NCI-H1436 treated with DMSO at 0.1 percent for 48 hours (cell line): ENCODE measurements at places on chromosomes 7 and 10.

- no peak for DNase-seq
Observed at GRCh38 chr7:85525676-85526075, 338.8 kb upstream of the SEMA3D start.

DNA sequence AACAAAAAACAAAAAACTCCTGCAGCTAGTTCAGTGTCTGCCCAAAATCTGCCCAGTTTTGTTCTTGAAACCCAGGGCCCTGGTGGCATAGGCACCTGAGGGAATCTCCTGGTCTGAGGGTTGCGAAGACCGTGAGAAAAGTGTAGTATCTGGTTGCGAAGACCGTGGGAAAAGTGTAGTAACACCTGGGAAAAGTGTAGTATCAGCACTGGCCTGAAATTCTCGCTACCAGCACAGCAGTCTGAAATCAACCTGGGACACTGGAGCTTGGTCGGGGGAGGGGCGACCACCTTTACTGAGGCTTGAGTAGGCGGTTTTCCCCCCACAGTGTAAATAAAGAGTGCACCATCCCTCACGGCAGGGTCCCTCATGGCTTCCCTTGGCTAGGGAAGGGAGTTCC is 82.5 kb upstream of the SP4 start:
- no peak for DNase-seq

DNA sequence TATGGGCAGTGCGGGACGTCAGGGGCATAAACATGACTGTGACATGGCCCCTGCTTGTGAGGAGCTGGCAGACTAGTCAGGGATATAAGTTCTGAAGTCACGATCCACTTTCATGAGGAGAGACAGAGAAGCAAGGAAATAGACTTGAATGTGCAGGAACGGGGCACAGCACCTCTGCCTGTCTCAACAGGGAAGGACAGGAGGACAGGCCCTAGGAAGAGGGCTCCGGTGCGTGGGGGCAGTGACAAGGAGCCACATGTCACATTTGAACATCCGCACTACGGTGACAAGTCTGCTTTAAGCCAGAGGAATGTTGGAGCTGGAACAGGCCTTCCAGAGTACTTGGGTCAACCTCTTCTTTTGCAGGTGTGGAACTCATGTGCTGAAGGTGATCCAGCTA is 19.8 kb upstream of the SAR1A start:
- no peak for DNase-seq

DNA sequence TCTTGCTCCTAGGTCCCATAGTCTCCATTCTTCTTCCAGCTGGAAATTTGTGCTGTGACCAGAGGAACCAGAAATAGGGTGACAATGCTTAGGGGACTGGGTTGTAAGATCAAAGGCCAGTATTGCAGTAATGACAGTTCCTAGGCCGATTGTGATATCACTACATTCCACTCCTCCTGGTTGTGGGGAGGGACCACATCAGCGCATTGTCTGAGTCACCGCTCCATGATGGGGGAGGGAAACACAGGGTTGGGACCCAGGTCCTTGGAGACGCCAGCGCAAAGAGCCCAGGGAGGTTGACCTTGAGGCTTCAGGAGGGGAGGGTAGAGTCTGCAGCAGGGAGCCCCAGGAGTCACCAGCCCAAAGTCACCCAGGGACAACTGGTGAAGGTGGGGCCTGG is 20.8 kb upstream of the GGCT start:
- no peak for DNase-seq

DNA sequence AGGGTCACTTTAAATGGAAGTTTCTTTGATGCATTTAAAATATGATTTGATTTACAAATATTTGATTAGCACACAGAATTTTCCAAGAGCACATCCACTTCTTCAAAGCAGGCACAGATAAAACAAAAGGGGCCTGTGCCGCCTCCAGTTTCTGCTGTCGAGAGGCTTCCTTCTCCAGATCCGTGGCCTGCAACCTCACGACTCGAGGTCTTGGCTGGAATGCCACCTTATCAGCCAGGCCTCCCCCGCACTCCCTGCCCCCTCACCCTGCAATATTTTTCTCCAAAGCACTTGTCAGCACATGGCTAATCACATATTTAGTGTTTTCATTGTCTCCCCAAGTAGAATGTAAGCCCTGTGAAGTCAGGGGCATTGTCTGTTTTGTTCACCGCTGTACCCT is 12.5 kb downstream of the PYROXD2 start:
- DNase-seq, result no peak

DNA sequence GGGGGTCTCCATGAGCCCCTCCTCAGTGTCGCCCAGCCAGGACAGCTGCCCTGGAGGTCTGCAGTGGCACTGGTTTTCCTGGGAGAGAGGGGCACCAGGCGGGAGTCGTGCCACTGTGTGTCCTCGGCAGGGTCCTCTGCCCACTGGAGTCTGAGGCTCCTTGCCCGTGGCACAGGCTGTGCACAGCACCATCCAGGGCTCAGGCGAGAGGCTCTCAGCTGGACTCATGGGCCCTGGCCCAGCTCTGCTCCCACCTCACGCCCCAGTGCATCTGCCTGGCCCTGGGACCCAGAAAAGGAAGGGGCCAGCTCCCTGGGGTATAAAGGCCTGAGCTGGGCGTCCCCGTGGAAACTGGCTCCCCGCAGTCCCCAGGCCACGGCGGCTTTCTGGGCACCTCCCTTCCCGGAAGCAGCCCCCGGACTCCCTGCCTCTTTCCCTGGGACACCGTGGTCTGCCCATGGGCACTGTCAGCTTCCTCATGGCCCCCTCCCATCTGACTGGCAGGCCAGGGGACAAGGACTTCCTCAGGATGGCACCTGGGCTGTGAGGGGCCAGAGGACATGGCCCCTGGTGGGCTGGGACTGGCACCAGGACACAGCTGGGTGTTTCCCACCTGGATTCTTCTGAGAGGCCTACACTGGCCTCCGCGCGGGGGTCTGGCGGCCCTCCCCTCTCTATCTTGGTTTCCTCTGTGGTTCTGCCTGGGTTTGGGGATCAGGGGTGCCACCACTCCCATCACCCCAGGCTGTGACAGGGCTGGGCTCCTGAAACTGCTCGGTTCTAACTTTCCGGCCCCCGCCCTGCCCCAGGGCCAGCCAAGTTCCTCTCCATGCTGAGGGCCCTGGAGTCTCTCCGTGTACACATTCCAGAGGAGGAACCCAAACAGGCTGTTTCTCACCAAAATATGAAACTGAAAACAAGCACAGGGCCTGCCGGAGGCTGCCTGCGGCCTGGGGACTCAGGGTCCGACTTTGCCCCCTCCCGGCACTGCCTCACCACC is 5.5 kb downstream of the FOXL3 start:
- DNase-seq, result no peak

DNA sequence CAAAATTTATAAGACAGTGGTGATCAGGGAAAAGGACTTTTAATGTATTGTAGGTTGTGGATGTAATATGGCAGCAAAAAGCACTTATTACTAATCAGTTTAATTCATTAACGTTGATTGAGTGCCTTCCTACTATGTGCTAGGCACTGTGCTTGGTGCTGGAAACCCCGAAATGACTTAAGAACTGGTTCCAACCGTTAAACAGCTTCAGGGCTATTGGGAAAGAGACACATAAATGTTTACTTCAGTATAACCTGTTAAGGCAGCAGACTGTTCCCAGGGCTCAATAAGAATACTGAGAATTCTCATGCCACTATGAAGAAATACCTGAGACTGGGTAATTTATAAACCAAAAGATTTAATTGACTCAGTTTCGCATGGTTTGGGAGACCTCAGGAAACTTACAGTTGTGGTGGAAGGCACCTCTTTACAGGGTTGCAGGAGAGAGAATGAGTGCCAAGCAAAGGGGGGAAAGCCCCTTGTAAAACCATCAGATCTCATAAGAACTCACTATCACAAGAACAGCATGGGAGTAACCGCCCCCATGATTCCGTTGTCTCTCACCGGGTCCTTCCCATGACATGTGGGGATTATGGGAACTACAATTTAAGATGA is 1.1 kb upstream of the SLC25A13 start:
- DNase-seq, result no peak

DNA sequence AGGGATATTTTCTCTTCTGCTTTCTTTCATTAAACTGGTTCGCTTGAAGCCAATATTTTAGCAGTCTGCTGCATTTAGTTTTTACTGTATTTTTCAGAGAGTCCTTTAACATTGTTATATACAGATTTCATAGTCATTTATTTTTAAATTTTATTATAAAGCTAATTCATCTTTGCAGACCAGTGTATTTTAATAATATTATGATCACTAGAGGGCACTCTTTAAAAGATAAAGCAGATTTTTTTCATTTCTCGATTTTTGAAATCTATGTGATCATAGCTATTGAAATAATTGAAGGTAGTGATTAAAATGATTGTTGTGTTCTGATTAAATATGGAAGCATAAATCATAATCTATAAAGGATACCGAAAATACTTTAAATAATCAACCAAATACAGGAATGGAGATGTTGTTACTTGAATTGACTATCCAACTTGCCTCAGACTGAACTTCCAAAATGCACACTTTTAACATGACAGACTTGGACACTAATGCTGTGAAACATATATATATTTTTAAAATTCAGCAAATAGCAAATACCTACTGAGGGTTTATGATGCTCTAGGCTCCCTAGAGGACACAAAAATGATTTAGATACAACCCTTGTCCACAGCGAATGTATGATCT is 35.2 kb downstream of the ST7 start:
- no peak for DNase-seq

DNA sequence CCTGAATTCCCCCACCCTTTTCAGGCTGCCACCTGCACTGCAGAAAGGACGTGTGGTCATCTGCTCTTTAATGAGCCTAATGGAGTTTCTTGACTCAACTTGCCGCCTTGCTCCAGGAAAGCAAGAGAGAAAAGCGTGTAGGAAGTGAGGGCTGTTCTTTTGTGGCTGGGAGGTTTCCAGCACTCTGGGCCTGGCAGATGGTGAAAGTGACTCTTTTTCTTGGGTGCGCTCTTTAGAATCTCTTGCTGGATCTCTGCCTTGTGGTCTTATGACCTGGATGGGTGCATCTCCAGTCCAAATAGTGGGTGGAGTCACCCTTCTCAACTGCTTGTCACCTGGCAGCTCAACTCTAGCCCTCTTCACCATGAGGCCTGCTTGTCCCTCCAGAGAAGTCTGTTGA is 244.0 kb downstream of the SORCS1 start:
- DNase-seq, result no peak

DNA sequence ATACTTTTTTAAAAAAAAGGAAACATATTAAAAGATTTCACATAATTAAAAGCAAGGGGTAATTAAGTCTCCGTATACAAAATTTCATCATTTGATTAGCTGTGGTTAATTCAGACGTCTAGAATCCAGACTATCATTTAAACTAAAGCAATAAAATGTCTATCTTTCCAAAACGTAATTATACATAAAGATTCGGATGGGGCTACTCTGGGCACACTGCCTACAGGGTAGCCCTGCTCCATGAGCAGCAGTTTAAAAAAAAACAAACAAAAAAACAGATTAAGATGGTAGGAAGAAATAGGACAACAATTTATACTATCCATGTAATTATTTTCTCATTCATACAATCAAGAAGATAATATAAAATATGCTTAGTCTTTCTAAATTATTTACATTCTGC is 96.0 kb downstream of the NRBF2 start:
- no peak for DNase-seq

DNA sequence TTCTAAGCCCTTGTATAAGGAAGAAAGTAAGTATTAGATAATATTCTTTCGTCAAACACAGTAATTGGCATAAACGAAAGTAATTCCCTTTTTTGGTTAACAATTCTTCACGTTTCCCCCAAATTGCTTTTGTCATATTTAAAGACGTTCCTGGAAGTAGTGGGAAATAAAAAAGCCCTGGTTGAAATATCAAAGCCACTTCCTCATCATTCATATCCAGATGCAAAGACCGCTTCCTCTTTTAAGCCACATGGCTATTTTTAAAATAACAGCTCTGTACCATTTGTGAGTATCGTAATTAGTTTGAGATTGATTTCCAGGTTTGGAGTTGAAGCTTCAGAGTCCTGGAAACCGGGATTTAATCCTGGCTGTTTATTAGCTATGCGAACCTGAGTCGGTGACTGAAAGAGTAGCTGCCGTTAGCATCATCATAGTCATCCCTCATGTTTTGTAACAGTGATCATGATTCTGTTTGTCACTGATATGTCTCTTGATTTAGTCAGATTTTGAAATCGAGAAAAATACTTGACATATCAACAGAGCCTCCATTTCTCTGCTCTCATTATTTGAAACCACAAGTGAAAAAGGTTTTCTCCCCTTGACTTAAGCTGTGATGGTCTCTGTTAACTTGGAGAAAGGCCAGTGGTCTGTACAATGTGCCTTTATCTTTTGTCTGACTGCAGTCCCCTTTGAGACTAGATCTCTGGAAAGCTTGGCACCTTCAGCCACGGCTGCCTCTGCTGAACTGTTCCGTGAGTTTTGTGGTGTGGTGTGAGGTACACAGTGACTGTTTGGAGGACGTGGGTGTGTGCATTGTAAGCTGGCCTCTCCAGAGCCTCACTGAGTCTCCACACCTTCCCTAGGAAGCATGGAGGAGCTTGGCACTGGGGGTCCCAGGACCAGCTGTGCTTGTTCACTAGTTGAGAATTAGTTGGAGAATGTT is 18.1 kb downstream of the OPTN start:
- DNase-seq, result no peak

DNA sequence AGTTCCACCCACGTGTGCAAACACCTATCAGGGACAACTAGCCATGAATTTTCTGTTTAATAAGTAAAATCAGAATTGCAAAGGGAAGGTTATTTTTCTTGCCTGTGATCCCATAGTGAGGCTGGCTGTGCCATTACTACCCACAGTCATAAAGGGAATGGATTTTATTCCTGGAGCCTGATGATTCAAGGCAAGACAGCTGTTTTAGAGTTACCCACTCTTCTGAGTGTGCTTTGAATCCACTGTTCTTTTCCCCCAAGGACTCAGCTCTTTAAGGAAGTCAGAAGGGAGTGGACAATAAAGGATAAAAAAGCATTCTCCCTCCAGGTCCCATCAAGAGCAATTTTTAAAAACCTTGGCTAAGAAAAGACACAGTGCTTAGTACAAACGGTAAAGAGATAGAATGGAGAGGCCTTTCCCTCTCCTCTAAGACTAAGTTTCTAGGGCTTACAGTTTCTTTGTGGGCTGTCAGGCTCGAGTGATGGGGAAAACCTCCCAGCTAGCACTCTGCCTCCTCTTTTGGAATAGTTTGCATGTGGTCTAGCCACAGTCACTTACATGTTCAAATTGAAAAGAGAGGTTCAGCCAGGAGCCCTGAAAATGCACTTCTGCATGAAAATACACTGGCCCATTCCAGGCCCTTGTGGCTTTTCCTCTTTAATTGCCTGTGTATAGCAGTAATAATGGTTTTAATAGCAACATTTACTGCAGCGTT is 5.1 kb upstream of the LRRC4 start:
- DNase-seq, result no peak

DNA sequence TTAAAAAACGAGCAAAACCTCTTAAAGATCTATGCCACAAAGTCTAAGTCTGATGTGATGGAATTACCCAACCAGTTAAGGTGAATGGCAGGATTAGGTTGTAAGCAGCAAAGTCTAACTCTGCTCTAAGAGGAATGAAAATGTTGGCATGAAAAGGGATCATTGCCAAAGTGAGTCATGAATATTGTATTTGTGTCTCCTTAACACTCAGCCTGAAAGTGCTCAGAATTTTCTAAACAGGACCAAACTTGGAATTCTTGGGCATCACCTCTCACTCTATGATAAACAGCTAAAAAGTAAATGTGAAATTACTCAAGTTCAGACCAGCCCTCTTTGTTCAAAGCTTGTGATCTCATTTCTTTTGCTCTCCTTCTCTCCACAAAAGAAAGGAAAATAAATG is 27.0 kb downstream of the PPP1R3A start:
- no peak for DNase-seq
